ENCODE measurements at places on chromosomes 1 and 21. TPM values are rescaled to one million over a fixed set of nuclear protein-coding genes. Genes with fewer than 3 reads are reported as not detected.

ALX3 gene
- not detected for total RNA-seq

DNA sequence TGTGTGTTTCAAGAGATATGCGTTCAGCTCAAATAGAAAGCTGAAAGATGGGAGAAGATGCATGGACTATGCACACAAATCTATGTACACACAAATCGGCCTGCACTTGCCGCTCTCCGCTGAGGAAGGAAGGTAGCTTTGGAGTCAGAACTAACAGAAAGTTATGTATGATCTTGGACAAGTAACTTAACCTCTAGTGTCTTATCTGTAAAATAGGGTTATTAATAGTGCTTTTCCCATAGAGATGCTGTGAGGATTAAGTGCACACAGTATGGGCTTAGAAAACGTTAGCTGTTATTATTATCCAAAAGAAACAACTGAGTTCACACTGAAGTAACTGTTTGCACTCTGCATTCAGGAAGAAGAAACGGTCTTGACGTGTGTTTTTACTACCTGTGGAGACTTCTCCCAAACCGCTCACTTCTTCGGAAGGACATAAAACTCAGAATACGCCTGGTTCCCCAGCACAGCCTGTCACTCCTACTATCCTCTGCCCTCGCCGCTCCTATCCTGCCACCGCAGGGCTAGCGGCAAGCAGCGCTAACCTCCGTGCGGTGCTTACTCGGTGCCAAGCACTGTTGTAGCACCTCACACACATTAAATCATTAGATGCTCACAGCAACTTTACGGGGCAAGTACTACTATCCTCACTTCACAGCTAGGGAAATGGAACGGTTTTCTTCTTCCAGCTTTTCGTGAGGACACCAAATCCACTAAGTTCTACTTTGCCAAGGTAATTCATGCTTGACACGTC, 1.3 kb downstream of the TGFBR3 start:
- peaks cover 8% of the 10 kb centered on the region for H3K4me1 ChIP-seq
- H3K36me3 ChIP-seq, result no peaks in the 10 kb centered on the region
- H3K27ac ChIP-seq, result peak overlapping the region; percentile 92
- no peaks in the 10 kb centered on the region for H3K27me3 ChIP-seq

- H3K4me1 ChIP-seq, result peaks cover 21% of the 10 kb centered on the region
- H3K27ac ChIP-seq, result peak within 1 kb of the TSS; percentile 68
- no peaks in the 10 kb centered on the region for H3K27me3 ChIP-seq
- H3K4me3 ChIP-seq, result peak within 1 kb of the TSS; percentile 36
Observed at GRCh38 chr1:206921772-206922265, at the start of gene FCMR. TSS of gene FCMR (minus strand) at chr1:206921941. CDS start at chr1:206921854, 87 bp downstream.

GRCh38 chr1:47434051-47434842, 3.6 kb upstream of the FOXD2 start:
- H3K4me1 ChIP-seq, result peaks cover 38% of the 10 kb centered on the region
- no peak overlapping the region for H3K4me3 ChIP-seq
- no peak overlapping the region for H3K27ac ChIP-seq
- peak; percentile 76 for DNase-seq

DEGS1 gene
- total RNA-seq, result 76.7 TPM

CA6 gene
- total RNA-seq, result not detected

DNA sequence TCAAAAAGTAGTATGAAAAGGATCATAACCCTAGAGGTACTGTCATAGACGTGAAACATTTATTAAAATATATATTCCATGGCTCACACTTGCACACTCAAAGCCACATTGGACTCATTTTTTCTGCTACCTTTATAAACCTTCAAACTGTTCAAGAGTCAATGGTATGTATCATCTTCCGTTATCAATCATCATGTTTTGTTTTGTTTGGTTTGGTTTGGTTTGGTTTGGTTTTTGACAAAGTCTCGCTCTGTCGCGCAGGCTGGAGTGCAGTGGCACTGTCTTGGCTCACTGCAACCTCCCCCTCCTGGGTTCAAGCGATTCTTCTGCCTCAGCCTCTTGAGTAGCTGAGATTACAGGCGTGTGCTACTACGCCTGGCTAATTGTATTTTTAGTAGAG, 1.8 kb downstream of the IFNAR2 start:
- H3K27me3 ChIP-seq, result no peaks in the 10 kb centered on the region
- H3K4me1 ChIP-seq, result peaks cover 28% of the 10 kb centered on the region
- H3K4me3 ChIP-seq, result peak overlapping the region; percentile 93
- no peaks in the 10 kb centered on the region for H3K36me3 ChIP-seq
- DNase-seq, result no peak
- H3K27ac ChIP-seq, result no peak overlapping the region

DNA sequence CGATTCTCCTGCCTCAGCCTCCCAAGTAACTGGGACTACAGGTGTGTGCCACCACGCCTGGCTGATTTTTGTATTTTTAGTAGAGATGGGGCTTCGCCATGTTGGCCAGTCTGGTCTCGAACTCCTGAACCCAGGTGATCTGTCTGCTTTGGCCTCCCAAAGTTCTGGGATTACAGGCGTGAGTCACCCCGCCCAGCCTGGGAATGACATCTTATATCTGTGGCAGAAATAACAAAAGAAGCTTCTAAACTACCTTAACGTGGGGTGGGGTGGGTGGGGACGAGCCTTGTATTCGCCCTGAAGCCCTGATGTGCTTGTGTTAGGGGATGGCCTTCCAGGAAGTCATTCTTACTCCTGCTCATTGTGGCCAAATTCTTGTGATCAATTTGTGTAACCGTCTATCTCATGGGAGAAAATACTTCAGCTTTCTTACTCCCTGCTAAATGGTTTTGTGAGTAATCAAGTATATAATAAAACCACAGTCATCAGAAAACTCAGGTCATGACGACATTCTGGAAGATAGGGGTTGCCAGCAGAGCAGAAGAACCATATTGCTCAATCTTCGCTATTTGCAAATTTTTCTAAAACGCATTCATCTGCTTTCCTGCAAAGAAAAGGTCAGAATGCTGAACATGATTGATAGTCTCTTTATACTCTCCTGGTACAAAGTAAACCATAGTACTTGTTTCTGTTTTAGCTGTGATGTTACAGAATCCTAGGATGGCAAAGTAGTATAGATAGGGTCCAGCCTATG, 63.2 kb downstream of the DIRAS3 start:
- H3K36me3 ChIP-seq, result no peaks in the 10 kb centered on the region
- no peak overlapping the region for H3K4me3 ChIP-seq
- H3K4me1 ChIP-seq, result no peaks in the 10 kb centered on the region
- DNase-seq, result no peak

DNA sequence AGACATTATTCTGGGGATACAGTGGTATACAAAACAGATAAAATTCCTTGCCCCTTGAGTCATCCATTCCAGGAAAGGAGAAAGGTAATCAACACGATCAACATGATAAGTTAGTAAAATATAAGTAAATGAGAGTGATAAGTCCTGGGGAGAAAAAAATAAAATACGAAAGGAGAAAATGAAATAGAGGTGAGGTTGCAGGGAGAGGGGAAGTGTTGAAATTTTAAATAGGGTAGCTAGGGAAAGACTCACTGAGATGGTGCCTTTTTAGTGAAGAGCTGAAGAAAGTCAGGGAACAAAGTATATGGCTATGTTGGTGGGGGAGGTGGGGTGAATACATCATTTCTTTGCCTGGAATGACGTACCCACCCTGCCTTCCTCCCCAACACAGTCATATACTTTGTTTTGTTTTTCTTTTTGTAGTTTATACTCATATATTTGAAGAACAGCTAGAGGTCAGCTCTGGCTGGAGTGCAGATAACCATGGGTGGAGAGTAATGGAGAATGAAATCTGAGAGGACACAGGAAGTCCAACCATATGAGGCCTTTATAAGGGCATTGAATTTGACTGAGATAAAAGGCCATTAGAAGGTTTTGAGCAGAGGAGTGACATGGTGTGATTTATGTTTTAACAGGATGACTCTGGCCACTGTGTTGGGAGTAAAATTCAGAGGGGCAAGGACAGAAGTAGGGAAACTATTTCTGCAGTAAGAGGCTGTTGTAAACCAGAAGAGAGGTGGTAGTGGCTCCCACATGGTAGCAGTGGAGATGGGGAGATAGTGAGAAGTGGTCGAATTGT, 54.8 kb downstream of the OSBPL9 start:
- H3K4me3 ChIP-seq, result no peak overlapping the region
- no peak for DNase-seq
- no peaks in the 10 kb centered on the region for H3K27me3 ChIP-seq

MX2 gene
- 23.0 TPM for total RNA-seq

GRCh38 chr1:5599541-5599940, 392.7 kb downstream of the NPHP4 start:
- H3K36me3 ChIP-seq, result no peaks in the 10 kb centered on the region
- peaks cover 10% of the 10 kb centered on the region for H3K4me1 ChIP-seq
- H3K4me3 ChIP-seq, result no peak overlapping the region
- H3K27ac ChIP-seq, result no peak overlapping the region
- no peaks in the 10 kb centered on the region for H3K27me3 ChIP-seq

GRCh38 chr1:2044510-2045319, 5.5 kb upstream of the PRKCZ start:
- H3K4me3 ChIP-seq, result peak overlapping the region; percentile 29
- H3K4me1 ChIP-seq, result peaks cover 27% of the 10 kb centered on the region
- no peaks in the 10 kb centered on the region for H3K36me3 ChIP-seq
- no peak overlapping the region for H3K27ac ChIP-seq
- H3K27me3 ChIP-seq, result peaks cover 3% of the 10 kb centered on the region

OR6K3 gene
- 2.3 TPM for total RNA-seq

DENND2D gene
- total RNA-seq, result 78.2 TPM

DNA sequence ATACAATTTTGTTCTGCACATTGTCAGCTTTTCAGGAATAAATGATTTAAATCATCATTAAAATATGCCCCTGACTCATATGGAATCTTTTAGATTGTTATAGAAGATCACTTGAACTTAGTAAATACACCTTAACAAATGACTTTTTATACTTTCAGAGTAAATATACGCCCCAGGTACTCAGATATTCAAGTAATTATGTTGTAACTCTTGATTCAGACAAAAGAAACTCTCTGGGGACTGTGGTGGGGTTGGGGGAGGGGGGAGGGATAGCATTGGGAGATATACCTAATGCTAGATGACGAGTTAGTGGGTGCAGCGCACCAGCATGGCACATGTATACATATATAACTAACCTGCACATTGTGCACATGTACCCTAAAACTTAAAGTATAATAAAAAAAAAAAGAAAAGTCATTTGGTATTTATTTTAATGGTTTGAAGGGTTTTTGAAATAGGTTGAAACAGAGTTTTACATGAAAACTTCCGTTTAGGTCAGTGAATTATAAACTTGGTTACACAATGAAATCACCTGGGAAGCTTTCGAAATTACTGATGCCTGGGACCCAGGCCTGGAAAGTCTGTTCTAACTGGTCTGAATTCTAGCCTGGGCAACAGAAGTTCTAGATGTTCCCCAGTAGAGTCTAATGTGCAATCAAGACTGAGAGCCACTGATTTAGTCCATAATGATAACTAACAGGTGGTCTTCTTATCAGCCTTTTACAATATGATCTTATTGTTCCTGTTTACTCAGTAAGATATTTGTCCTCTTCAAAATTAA, 320.5 kb upstream of the NR5A2 start:
- H3K27ac ChIP-seq, result no peak overlapping the region
- no peaks in the 10 kb centered on the region for H3K4me1 ChIP-seq
- no peaks in the 10 kb centered on the region for H3K36me3 ChIP-seq
- no peak for DNase-seq
- H3K27me3 ChIP-seq, result no peaks in the 10 kb centered on the region

DNA sequence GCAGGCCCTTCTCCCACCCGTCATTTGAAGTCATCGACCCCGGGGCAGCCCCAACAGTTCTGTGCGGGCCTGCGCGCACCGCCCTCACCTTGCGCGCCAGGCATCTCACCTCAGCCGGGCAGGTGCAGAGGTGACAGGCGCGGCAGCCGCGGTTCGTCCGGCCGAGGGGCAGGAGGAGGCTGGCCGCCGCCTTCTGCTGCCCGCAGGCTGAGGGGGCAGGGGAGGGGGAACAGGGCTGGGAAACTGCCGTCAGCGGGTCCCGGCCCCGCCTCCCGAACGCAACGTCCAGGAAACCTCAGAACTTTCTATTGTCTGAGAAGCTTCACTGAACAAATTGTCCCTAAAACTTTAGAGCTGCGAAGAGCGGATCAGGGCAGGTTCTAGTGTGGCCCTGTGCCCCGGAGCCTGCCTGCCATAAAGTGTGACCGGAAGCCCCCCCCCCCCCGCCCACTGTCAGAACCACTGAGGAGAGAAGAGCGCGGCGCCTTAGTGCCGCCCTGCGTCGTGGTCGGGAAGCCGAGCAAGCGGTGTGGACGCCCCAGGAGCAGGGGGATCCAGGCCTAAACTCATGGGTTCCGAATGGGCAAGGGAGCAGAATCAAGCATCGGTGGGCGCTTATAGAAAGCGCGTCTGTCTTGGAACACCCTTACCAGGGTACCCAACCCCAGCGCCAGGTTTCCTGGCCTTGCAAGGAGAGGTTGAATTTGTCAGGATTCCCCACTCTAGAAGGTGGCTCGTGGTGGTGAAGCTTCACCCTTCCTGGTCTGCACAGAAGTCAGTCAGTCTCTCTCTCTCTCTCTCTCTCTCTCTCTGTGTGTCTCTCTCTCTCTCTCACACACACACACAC, 13.3 kb upstream of the TBX15 start:
- DNase-seq, result no peak
- H3K36me3 ChIP-seq, result no peaks in the 10 kb centered on the region
- H3K4me1 ChIP-seq, result peaks cover 12% of the 10 kb centered on the region
- peaks cover 96% of the 10 kb centered on the region for H3K27me3 ChIP-seq
- H3K4me3 ChIP-seq, result no peak overlapping the region

- no peak for DNase-seq
- H3K36me3 ChIP-seq, result no peaks in the 10 kb centered on the region
- H3K4me3 ChIP-seq, result no peak overlapping the region
- H3K27ac ChIP-seq, result peak overlapping the region; percentile 4
- H3K4me1 ChIP-seq, result peaks cover 33% of the 10 kb centered on the region
Observed at GRCh38 chr1:161771973-161772372, 5.9 kb downstream of the ATF6 start.

- H3K36me3 ChIP-seq, result no peaks in the 10 kb centered on the region
- H3K4me1 ChIP-seq, result peaks cover 18% of the 10 kb centered on the region
- H3K4me3 ChIP-seq, result no peak overlapping the region
- no peak for DNase-seq
- H3K27ac ChIP-seq, result peak overlapping the region; percentile 6
Observed at GRCh38 chr1:40703316-40703715, 11.8 kb downstream of the NFYC start.

AADACL4 gene
- not detected for total RNA-seq

GRCh38 chr1:235943581-235944114, 76.9 kb upstream of the LYST start:
- H3K27ac ChIP-seq, result no peak overlapping the region
- no peaks in the 10 kb centered on the region for H3K36me3 ChIP-seq
- no peaks in the 10 kb centered on the region for H3K27me3 ChIP-seq

DNA sequence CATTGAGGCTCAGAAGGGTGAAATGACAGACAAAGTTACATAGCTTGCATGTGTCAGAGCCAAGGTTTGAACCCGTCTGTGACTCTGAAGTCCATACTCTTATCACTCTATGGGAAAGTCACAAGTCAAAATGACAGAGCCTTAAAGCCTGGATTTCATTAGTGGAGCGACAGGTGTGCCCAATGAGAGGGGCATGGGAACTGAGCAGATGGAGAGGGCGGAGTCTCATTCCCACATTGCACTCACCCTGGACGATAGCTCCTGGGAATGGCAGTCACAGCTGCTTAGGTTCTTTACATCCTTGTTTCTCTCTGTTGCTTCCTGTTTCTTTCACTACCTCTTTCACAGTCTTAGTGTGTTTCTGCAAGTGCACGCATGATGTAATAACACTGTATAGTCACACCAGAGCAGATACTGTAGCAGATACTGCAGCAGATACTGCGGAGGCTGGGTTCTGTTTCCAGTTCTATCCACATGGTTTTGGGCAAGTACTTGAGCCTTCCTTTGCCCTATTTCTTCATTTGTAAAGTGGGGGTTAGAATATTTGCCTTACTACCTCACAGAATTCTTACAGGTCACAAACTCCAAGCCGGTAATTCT, 127.2 kb downstream of the ZSCAN20 start:
- no peaks in the 10 kb centered on the region for H3K36me3 ChIP-seq
- H3K4me1 ChIP-seq, result no peaks in the 10 kb centered on the region
- no peak overlapping the region for H3K27ac ChIP-seq
- no peak for DNase-seq
